T-helper 1 cell treated with Interleukin-12 subunit alpha and Interleukin-12 subunit beta and Interleukin-4 antibody, amounts not matched to agents 30 ng/mL and 1 ng/mL, for 36 hours (primary cell): ENCODE measurements at places on chromosomes 7 and 10. TPM values are rescaled to one million over a fixed set of nuclear protein-coding genes. Genes with fewer than 3 reads are reported as not detected.

CRTAC1 gene
- not detected in 2 replicates for total RNA-seq

CPXM2 gene
- total RNA-seq: not detected in 2 replicates

SNX10 gene
- total RNA-seq: 43.1 and 45.7 TPM in 2 replicates

VAX1 gene
- not detected in 2 replicates for total RNA-seq

VIPR2 gene
- 0.54 and 0.56 TPM in 2 replicates for total RNA-seq

ZNF467 gene
- not detected in 2 replicates for total RNA-seq

RPEL1 gene
- total RNA-seq: not detected in 2 replicates

CNTNAP2 gene
- not detected in 2 replicates for total RNA-seq

HELLS gene
- 111 and 114 TPM in 2 replicates for total RNA-seq

ENO4 gene
- total RNA-seq: not detected in 2 replicates

HSPA12A gene
- 0.05 and 0.10 TPM in 2 replicates for total RNA-seq

UROS gene
- 50.7 and 55.1 TPM in 2 replicates for total RNA-seq

HILPDA gene
- total RNA-seq: 8.1 and 10.4 TPM in 2 replicates

MYOZ1 gene
- not detected in 2 replicates for total RNA-seq

NME8 gene
- total RNA-seq: not detected in 2 replicates

HTR5A gene
- not detected in 2 replicates for total RNA-seq

COX19 gene
- total RNA-seq: 17.5 and 18.9 TPM in 2 replicates

MBL2 gene
- total RNA-seq: not detected in 2 replicates

GNGT1 gene
- total RNA-seq: not detected in 2 replicates

ZNF273 gene
- total RNA-seq: 7.7 and 9.2 TPM in 2 replicates

CELF2 gene
- total RNA-seq: 155 and 162 TPM in 2 replicates

SPDYE9 gene
- not detected in 2 replicates for total RNA-seq

SLC26A3 gene
- total RNA-seq: not detected in 2 replicates

RASA4B gene
- 11.3 and 16.1 TPM in 2 replicates for total RNA-seq

CALHM1 gene
- 0.17 and 0.25 TPM in 2 replicates for total RNA-seq

CPA5 gene
- total RNA-seq: 0.90 and 0.91 TPM in 2 replicates

SPACDR gene
- total RNA-seq: 2.5 and 2.9 TPM in 2 replicates

SPDYE2B gene
- total RNA-seq: not detected in 2 replicates

COL1A2 gene
- total RNA-seq: 3.9 and 4.6 TPM in 2 replicates

CCDC172 gene
- not detected in 2 replicates for total RNA-seq

OR2A12 gene
- not detected in 2 replicates for total RNA-seq

CALHM3 gene
- total RNA-seq: 0.20 TPM in 1 of 2 replicates, not detected in the other

SEM1 gene
- 38.1 and 41.5 TPM in 2 replicates for total RNA-seq

CHAT gene
- not detected in 2 replicates for total RNA-seq

SPDYE2 gene
- 0.12 TPM in 1 of 2 replicates, not detected in the other for total RNA-seq

PTTG1IP2 gene
- total RNA-seq: not detected in 2 replicates

TMEM254 gene
- 17.2 and 17.4 TPM in 2 replicates for total RNA-seq

ANKRD1 gene
- not detected in 2 replicates for total RNA-seq

AUTS2 gene
- total RNA-seq: 4.6 and 7.7 TPM in 2 replicates

ATXN7L1 gene
- total RNA-seq: 13.5 and 15.7 TPM in 2 replicates

KCNIP2 gene
- 2.8 and 3.4 TPM in 2 replicates for total RNA-seq
